ENCODE measurements at places on chromosomes 2 and 18. TPM values are rescaled to one million over a fixed set of nuclear protein-coding genes. Genes with fewer than 3 reads are reported as not detected.

GRCh38 chr2:37670378-37671008, 949 bp downstream of the CDC42EP3 start:
- no peak for DNase-seq

Gene MC4R
- total RNA-seq = not detected

DNA sequence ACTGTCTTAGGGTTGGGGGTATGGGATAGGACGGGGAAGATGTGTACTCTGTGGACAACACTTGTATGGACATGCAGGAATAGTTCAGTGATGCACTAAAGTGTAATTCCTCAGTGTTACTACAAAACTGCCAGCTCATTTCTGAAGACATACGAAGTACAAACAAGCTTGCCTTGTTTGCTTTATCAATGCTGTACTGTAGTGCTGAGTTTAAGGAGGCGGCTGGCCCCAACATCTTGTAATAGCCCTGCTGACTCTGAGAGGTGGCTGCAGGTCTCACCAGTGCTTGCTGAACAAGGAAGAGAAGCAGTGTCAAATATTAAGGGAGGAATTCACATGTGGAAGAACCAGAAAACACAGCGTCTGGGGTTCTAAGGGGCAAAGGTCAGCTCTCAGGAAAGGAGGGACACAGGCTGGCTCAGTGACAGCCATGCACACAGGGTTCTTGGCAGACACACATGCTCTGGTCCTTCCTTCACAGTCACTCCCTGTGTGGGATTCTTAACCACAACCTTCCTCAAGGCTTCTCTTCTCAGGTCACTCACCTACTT, 39.8 kb upstream of the EVA1A start:
- DNase-seq = no peak

DNA sequence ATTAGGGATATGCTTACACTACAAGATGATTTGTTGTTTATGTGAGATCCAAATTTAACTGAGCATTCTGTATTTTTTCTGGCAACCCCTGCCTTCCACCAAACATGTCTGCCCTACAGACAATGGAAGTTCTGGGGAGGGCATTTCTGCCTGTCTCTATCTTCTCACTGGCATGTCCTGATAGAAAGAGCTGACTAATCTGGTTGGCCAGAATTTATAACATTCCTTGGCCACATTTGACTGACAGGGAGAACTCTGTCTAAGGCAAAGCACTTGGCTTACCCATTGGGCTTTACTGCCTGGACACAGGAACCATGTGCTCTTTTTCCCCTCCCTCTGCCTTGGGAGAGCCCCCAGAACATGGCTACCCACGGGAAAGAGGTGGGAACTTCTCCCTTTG, 70.6 kb upstream of the TMEM178A start:
- no peak for DNase-seq

DNA sequence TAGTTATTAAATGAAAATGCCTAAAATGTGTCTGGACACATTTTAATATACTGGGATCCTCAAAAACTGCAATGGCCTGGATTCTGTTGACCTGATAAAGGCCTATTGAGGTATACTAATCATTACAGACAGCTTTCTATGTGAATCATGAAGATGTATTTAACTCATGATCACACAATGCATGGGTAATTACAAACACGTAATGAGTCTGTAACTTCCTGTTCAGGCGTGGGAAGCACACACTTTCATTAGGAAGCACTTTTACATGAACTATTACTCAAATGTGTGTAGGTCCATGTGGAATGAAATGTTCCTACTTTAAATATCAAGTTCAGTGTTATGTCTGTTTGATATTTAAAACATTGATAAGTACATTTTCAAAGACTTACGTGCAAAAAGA, 108.7 kb downstream of the NCKAP5 start:
- DNase-seq = peak; percentile 36
